A549 (cell line): ENCODE measurements at places on chromosomes 3 and 15.
A peak's percentile ranks its signal among the peaks of the same experiment; 100 is the strongest.

- DNase-seq = no peak
Observed at GRCh38 chr15:90234096-90234988, at the start of gene GDPGP1. TSS of gene GDPGP1 (plus strand) at chr15:90234209. CDS start at chr15:90240909, 6,700 bp downstream.

DNA sequence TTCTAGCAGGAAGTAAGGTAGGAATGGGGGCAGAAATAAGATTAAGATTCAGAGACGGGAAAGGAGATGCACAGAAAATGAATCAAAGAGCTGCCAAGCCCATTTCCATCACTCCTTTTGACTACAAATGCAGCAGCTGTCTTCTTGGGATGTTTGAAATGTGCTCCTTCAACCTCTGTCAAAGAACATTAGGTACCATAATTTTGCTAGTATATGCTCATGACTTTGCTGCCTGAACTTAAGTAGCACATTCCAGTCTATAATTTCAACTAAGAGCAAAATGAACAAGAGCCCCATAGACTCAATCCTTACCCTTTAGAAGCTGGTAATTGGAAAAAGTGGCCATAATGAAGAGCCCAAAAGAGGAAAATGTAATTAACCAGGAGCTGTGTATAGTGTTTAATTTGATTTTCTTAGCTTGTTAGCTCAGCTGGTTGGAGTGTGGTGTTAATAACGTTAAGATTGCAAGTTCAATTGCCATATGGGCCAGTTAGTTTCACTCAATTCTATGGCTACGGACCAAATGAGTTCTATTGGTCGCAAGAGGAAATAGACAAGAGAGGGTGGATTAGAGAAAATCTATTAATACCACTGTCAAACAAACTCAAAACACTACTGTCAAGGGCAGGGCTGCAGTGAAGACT, 349.9 kb downstream of the ZBBX start:
- no peak for DNase-seq

- DNase-seq = no peak
Observed at GRCh38 chr3:162641907-162642306, 1145.3 kb downstream of the OTOL1 start.

DNA sequence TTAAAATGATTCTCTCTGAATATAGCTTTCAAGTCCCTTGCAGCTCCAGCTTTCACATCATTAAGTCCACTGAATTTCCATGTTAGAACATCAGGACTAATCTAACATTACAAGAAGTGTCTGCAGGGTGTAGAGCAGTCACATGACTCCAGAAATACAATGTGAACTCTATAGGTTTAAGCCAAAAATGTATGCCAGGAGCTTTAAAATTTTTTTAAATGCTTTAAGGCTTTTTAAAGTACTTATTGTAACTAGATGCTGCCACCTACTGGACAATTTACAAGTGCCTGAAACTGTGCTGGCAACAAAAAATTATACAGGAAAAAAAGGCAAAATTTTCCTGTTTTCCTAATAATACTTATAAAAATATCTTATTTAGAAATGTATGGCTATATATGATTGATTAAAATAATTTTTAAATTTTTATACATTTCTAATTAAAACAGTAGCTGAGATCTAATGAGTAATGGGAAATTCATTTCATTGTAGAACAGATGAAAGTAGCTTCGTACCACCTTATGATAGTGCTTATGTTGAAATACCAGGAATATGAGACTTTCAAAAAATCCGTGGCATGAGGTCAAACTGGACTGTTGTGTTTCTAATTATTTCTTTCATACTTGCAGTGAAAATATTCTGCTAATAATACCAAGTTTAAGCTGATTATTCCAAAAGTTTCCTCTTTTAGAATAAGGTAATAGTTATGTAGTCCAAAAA, 25.7 kb downstream of the FSIP1 start:
- DNase-seq = no peak

- DNase-seq = no peak
Observed at GRCh38 chr3:131501949-131502348, 822 bp downstream of the MRPL3 start.

DNA sequence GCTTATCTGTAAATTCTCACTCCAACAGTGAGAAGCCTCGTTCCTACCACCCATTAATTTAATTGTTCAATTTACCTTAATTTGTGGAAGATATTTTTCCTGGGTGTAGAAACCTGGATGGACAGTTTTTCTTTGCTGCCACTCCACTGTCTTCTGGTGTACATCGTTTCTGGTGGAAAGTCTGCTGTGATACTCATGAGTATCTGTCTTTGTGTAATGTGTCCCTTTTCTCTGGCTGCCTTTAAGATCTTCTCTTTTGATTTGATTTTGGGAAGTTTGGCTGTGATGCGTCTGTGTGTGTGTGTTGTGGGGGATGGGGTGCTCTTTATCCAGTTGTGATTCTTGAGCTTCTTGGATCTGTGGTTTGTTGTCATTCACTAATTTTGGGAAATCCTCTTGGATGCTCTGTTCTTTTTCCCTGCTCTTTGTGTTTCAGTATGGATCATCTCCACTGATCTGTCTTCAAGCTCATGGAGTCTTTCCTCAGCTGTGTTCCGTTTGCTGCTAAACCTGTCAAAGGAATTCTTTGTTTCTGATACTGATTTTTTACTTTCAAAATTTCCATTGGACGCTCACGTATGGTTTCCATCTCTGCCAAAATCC, 42.2 kb upstream of the NR2C2 start:
- no peak for DNase-seq

DNA sequence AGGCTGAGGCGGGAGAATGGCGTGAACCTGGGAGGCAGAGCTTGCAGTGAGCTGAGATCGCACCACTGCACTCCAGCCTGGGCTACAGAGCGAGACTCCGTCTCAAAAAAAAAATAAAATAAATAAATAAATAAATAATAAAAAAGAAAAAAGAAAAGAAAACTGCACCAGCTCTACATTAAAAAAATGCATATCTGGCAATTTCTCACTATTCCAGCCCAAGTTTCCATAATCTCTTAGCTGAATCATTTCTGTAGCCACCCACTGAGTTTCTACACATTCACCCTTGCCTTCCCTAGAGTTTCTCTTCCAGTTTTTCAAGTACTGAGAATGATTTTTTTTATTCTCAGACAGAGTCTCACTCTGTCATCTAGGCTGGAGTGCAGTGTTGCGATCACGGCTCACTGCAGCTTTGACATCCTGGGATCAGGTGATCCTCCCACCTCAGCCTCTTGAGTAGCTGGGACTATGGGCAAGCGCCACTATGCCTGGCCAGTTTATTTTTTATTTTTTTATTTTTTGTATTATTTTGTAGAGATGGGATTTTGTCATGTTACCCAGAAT, 24.5 kb upstream of the SLC7A14 start:
- no peak for DNase-seq

GRCh38 chr3:43346978-43347749, 60.8 kb downstream of the SNRK start:
- DNase-seq = no peak

- no peak for DNase-seq
Observed at GRCh38 chr3:154427685-154428285, 2.2 kb downstream of the GPR149 start.

GRCh38 chr3:72093270-72093991, 308.5 kb upstream of the PROK2 start:
- DNase-seq = no peak

- DNase-seq = no peak
Observed at GRCh38 chr3:69588170-69588569, 151.1 kb upstream of the MITF start.

GRCh38 chr15:80608688-80609087, 86.4 kb upstream of the ABHD17C start:
- no peak for DNase-seq

- peak; percentile 91 for DNase-seq
Observed at GRCh38 chr3:124837730-124838186, 49.4 kb downstream of the ITGB5 start.

- DNase-seq = no peak
Observed at GRCh38 chr3:190172751-190173150, 52.1 kb upstream of the P3H2 start.

- no peak for DNase-seq
Observed at GRCh38 chr3:99635348-99635747, 3.0 kb upstream of the COL8A1 start.

DNA sequence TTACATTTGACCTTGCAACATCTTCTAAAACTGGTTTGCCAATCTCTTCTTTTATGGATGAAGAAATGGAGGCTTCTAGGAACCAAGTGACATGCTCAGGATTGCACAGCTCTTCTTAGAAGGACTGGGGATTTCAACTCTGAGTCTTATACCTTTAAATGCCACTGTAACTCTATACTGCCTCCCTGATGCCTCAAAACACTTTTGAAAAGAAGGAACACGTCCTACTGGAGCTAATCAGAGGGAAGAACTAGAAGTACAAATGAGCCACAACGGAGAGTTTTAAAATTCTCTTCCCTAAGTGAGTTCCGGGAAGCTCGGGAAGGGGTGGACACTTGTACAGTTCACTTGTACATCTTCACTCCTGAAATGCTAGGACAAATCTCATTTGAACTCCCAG, 949 bp upstream of the MITF start:
- no peak for DNase-seq

DNA sequence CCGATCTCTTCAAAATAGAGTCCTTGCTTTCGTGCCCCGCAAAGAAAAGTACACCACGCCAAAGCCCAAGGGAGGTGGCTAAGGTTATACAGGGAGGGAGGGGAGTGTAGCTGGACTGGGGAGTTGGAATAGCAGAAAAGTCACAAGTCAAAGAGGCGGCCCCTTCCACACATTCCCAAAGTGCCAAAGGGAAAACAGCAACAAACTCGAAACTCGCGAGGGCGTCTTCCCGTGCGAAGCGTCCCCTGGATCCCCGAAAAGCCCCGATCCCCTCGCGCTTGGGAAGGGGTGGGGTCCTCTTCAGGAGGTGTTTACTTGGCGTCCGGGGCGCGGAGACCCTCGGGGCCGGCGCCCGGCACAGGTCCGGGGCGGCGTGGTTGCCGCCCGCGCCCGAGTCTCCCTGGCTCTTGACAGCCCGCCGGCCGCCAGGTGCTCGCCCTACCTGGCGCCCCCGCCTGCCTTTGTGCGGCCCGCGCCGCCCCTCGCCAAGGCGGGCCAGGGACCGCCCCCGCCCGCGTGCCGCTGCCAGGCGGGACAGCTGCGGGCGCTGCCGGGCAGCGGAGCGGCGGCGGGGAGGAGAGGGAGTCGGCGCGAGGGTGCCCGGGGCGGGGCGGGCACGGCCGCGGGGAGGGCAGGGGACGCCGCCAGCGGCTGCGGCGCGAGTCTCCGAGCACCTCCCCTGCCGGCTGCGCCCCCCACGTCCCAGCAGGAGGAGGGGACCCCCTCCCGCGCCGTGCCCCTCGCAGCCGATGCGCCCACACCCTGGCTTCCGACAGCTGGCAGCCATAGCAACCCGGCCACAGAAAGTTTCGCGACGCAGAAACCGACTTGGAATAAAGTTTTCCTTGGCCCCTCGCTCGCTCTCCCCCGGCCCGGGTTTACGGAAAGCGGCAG, 966 bp downstream of the MYO1E start:
- DNase-seq = peak; percentile 46

DNA sequence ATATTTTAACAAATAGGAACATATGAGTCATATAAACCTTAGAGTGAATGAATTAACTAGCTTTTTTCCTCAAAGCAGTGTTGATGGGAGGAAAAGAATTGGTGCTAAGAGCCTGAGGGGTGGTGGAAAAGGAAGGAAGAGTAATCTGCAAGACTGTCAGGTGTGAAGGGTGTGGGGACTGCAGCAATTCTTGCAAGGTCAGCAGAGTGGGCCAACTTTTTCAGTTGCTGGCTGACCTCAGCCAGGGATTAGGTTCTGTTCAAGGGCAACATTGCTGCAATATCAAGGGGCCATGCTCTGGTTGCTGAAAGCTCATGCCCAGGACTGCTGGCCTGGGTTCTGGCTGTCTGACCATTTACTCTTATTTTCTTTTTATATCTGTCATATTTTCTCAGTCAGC, 23.0 kb upstream of the CLRN1 start:
- no peak for DNase-seq

DNA sequence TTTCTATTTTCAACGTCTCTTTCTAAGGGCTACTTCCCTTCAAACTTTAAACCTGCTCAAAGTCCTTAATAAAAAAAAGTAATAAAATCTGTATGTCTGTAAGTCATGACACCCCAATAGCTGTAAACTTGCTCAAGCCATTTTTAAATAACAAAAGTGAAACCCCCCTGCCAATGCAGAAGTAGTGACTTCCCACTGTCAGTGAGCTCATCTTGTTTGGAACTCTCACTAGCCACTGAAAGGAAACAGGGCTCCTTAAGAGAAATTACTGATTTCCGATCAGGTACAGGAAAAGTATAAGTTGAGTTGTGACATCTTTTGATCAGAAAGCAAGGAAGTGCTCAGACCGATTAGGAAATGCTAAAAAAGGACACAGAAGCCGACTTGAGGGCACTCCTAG, 27.6 kb upstream of the GPR171 start:
- no peak for DNase-seq

- DNase-seq = peak; percentile 68
Observed at GRCh38 chr15:31024330-31024729, 32.9 kb upstream of the MTMR10 start.

DNA sequence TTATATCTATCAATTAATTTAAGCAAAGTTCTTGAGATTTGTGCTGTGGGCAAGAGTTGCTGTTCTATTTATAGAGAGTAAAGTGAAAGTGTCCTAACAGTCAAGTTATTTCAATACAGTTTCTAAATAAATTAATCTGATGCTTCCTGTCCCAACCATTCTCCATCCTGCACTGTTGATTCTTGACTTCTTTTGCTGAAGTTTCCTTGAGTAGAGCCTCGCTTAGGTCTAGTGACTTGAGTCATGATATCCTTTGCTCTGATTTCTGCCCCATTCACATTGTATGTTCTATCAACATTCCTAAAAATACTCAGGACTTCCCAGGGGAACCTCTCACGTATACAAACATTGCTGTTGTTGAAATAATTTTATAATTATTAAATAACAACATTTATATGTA, 498.4 kb upstream of the ALCAM start:
- DNase-seq = no peak

DNA sequence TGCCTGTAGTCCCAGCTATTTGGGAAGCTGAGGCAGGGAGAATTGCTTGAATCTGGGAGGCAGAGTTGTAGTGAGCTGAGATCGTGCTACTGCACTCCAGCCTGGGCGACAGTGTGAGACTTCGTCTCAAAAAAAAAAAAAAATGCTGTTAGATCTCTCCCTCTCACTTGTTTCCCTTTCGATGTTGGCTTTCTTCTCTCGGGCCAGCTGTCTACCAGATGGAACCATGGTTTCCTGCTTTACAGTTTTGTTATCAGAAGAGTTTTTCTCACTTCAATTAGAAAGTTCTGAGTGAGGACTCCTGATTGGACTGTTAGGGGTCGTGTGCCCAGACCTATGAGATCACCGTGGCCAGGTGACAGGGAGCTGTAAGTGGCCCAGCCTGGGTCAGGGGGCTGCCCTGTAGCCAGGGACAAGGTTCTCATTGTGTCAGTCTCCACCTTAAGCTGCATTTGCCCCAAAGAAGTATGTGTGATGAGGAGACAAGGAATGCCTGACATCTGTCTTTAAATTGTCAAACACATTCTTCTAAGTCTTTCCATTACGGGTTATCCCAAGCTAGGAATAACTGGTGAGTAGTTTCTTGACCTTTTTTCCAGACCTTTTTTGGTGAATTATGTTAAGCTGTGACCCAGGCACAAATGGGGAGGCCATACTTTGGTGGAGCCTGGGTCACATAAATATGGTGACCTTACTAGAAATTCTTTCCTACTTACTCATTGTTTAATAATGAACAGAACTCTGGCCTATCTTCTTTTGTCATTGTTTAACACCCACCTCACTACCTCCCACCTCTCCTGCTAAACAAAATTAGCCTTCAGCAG, 25.2 kb downstream of the SNAPC5 start:
- no peak for DNase-seq
